ENCODE measurements at places on chromosomes 12 and 14. TPM values are rescaled to one million over a fixed set of nuclear protein-coding genes. Genes with fewer than 3 reads are reported as not detected.

The TTC9 gene
- total RNA-seq: 15.8 TPM

The KANSL2 gene
- 54.0 TPM for total RNA-seq

The KCNA5 gene
- 2.9 TPM for total RNA-seq

The DHH gene
- 8.1 TPM for total RNA-seq

The ELK3 gene
- 10.7 TPM for total RNA-seq

The IQSEC3 gene
- 7.8 TPM for total RNA-seq

The PRB3 gene
- total RNA-seq: not detected

The RNASE7 gene
- not detected for total RNA-seq

The ZNF10 gene
- total RNA-seq: 24.8 TPM

The C12orf54 gene
- 0.50 TPM for total RNA-seq

The DACT1 gene
- 24.0 TPM for total RNA-seq

The PKP2 gene
- 123 TPM for total RNA-seq

The SIRT4 gene
- 5.1 TPM for total RNA-seq

The L2HGDH gene
- 11.8 TPM for total RNA-seq

The RNASE2 gene
- total RNA-seq: 0.50 TPM

The KCNC2 gene
- 3.2 TPM for total RNA-seq

The CLEC4C gene
- not detected for total RNA-seq

The ZNF605 gene
- 23.3 TPM for total RNA-seq

The STON2 gene
- total RNA-seq: 81.9 TPM

The TMEM253 gene
- 0.50 TPM for total RNA-seq

The SYCP3 gene
- 0.20 TPM for total RNA-seq

The KRT2 gene
- total RNA-seq: 0.30 TPM

The ADGRD1 gene
- total RNA-seq: 13.9 TPM

The ACVRL1 gene
- 55.7 TPM for total RNA-seq

The MORN3 gene
- 4.5 TPM for total RNA-seq

The ERH gene
- total RNA-seq: 145 TPM

The ANO2 gene
- total RNA-seq: 19.2 TPM

The RHOJ gene
- 11.9 TPM for total RNA-seq
